ENCODE measurements at places on chromosomes 16 and 17.

- DNase-seq, result no peak
These were observed 70.7 kb upstream of the GNAO1 start for GRCh38 chr16:56120447-56121155.

- DNase-seq, result no peak
These were observed 1.4 kb downstream of the PLCD3 start for GRCh38 chr17:45130681-45131615.

DNA sequence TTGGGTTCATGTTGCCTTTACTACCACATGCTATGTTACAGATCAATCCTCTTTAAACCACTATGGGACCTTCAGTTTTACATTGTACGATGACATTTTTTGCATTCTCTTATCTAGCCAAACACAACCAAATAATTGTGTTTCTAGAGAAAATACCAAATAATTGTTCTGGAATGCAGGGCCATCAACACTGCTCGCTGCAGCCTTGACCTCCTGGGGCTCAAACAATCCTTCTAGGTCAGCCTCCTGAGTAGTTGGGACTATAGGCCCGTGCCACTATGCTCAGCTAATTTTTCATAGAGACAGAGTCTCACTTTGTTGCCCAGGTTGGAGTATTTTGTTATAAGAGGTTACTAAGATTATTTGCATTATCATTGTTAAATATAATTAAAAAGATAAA, 237.5 kb upstream of the PMFBP1 start:
- no peak for DNase-seq

- no peak for DNase-seq
These were observed 1.1 kb upstream of the KIFC3 start for GRCh38 chr16:57803134-57803990.

GRCh38 chr17:64515829-64516228, 9.1 kb downstream of the CEP95 start:
- DNase-seq, result no peak

GRCh38 chr16:81444448-81445121, at the start of gene CMIP:
Gene CMIP, plus strand, starts transcription at chr16:81444808.
- DNase-seq, result peak; percentile 43

GRCh38 chr17:50332196-50332595, 13.7 kb upstream of the XYLT2 start:
- no peak for DNase-seq

DNA sequence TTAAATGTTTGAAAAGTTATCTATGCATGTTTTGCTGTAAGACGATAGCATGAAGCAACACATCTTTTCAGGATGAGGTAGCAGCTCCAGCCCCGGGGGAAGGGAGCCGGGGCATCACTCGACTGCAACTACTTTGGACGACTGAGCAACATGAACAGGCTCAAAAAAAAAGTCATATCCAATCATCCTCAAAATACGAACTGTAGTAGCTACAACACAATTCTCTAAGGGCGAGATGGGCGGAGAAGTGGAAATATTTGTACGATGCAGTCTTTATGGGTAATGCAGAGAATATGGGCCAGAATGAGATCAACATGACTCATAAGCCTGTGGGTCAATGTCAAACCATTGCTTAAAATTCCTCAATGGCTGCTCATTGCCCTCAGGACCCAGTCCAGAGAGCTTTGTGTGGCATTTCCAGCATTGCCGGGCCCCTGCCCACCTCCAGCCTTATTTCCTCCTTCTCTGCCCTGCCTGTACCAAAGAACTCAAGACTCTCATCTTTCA, 17.7 kb upstream of the SMURF2 start:
- peak; percentile 36 for DNase-seq

GRCh38 chr16:56848955-56849689, 15.9 kb upstream of the SLC12A3 start:
- peak; percentile 64 for DNase-seq

- peak; percentile 1 for DNase-seq
These were observed 23.0 kb upstream of the TMEM132E start for GRCh38 chr17:34556384-34556783.

DNA sequence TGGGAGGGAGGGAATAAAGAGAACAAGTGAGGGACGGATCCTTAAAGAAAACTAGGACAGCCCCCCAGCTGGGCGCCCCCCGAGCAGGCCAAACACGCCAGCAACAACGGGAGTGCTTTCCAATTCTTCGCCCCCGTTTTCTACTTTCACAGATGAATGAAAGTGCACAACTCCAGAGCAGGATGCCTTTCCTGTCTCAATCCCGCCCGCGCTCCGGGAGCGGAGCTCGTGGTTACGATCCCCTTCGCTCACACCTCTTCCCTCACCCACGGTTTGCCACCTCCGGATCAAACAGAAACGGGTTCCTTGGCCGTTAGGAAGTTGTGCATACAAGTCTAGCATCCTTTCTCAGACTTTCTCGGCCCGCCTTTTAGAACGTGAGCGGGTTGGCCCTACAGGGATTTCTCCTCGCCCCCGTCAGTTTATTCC, 680 bp downstream of the SKA2 start:
- DNase-seq, result no peak

DNA sequence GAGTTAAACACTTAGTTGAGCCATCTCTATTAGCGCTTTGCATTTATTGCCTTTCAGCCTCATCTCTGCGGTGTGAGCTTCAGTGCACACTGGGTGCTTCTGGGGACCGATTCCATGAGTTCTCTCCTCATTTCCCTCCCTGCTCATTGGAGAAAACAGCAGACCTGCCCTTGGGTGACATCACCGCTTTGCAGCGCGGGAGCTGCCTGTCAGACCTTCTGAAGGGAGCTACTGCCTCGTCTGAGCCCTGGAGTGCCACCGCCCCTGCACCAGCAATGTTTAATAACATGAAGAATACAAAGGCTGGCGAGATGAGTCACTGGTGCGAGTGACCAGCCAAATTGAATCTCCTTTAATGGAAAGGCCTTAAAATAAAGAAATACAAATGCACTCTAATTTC, 30.2 kb upstream of the CPPED1 start:
- DNase-seq, result no peak

DNA sequence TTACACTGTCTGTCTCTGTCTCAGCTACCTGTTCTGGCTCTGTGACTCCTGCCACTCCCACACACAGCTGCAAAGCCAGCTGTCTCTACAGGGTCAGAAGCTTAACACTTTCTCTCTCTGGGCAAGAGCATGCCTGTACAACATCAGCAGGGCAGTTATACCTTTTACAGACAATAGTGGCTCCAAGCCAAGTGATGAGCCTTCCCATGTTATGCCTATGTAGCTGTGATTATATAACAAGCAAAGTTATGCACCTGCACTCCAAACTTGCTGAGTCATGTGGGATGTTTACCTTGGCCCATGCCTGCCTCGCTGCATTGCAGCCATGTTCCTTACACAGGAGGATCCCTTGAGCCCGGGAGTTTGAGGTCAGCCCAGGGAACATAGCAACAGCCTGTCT, 31.8 kb upstream of the APPBP2 start:
- no peak for DNase-seq

DNA sequence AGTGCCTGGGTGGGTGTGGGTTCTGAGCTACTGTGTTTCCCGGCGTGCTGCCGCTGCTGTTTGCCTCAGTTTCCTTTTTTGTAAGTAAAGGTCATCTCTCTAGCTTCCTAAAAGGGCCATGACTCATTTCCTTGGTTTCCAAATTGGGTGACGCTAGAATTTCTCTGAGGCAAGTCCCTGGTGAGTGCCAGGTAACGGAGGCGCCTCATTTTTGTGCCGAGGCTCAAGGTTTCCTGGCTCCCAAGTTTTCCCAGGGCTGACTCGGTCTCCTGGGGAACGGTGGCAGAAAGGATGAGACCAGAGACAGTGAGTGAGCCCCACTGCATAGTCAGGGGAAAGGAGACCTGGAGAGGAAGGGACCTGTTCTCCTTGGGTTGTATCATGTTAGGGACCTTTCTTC, 20.3 kb downstream of the MSI2 start:
- DNase-seq, result no peak

GRCh38 chr16:26765087-26765486, 301.6 kb upstream of the C16orf82 start:
- DNase-seq, result no peak

- DNase-seq, result no peak
These were observed 4.8 kb upstream of the ANKRD11 start for GRCh38 chr16:89495121-89495520.

- no peak for DNase-seq
These were observed 424 bp downstream of the YBX2 start for GRCh38 chr17:7293816-7294613.

- peak; percentile 33 for DNase-seq
These were observed 33.9 kb downstream of the JPH3 start for GRCh38 chr16:87636050-87636684.

GRCh38 chr17:37791447-37792399, 46.9 kb upstream of the HNF1B start:
- no peak for DNase-seq

GRCh38 chr16:30011714-30012504, 1.1 kb upstream of the DOC2A start:
- no peak for DNase-seq

GRCh38 chr16:70552675-70553074, 29.1 kb downstream of the SF3B3 start:
- DNase-seq, result no peak

DNA sequence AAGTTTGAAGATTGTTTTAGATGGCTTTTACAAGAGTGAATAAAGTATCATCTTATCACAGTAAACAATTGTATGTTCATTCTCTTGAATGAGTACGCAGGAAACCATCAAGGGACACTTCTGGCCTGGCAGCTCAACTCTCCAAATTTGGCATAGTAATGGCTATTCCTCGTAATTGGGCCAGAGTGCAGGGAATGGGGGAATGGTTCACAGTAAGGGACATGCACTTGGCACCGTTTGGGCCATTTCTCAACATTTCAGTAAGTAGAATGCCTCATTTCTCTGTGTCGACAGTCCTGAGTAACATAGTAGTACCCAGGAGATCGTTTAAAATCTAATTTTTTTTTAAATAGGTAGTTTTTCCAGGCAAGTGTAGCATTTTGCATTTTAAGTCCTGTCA, 309.6 kb downstream of the KCNJ2 start:
- no peak for DNase-seq

DNA sequence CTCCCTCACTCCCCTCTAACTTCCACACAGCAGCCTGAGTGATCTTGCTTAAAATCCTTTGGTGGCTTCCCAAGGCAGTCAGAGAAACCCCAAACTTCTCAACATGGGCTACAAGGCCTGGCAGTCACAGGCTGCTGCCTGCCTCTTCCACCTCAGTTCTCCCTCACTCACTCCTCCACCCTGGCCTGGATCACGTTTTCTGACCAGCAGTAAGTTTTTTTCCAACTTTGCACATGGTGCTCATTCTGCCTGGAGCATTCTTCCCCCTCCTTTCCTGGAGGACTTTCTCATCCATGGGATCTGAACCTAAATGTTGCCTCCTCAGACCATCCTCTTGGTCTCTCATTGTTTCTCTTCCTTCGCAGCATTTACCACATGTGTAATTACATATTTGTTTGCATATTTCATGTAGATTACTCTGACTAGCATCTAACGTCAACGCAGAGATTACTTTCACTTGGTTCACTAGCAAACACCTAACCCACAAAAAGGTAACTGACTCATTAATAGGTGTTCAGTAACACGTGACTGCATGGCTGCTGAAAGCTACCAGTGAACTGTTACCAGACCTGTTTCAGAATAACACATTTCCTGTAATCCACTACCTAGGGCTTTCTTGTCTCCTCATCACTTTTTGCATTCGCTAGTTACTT, 17.1 kb downstream of the GNA13 start:
- DNase-seq, result no peak

GRCh38 chr17:5888811-5889210, 181.4 kb upstream of the WSCD1 start:
- no peak for DNase-seq

- no peak for DNase-seq
These were observed 468.1 kb downstream of the SOX9 start for GRCh38 chr17:72588961-72589360.

GRCh38 chr17:77961741-77962140, 3.2 kb downstream of the TNRC6C start:
- DNase-seq, result no peak

GRCh38 chr16:49857423-49858181, 1.7 kb upstream of the ZNF423 start:
- no peak for DNase-seq

DNA sequence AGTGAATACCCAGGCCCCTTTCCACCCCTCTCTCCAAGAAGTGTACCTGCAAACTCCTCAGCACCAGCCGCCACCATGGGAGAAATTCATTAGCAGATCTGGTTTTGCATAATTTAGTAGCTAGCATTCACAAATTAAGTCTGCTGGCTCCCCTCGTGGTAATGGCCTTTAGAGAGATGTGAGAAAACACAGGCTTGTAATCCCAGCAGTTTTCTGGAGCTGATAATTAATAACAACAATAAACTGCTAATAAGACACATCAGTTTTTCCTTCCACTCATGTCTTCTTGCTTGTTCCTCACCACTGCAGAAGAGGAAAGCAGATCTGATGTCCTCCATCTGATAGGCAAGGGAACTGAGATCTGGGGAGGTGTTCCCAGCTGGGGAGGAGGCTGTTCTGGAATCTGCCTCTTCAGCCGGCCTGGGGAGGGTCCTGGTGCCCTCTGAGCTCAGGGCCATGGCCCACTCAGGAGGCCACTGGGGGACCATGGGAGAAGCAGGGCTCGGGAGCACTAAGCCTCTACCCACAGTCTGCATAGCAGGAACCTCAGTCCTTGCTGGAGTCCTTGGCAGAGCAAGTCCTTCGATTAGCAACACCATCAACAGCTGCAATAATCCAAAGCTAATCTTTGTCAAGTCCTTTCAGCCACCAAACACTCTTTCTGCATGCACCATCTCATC, 74.2 kb upstream of the DNAJA2 start:
- no peak for DNase-seq

GRCh38 chr16:8569650-8570346, 20.5 kb downstream of the TMEM114 start:
- no peak for DNase-seq

DNA sequence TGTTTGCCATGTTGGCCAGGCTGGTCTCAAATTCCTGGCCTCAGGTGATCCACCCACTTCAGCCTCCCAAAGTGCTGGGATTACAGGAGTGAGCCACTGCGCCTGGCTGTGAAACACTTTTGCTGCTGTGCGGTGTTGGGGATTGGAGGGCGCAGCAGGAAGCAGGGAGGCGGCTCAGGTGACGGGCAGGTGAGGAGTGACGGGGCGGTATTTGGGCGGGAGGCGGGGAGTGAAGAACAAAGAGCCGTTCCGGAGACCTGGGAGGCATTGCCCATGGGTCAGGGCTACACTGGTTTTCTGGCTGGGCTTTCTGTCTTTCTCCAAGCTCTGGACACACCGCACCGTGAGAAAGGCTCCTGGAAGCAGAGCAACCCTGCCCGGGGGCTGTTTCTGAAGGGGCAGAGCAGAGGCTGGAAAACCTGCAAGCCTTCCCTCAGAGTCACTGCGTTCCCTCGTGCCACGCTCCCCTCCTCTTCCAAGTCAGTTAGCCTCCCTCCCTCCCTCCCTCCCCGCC, 22.1 kb downstream of the CRISPLD2 start:
- DNase-seq, result no peak

- peak; percentile 39 for DNase-seq
These were observed 13.3 kb upstream of the YWHAE start for GRCh38 chr17:1413281-1413791.
